ENCODE measurements at places on chromosomes 2 and 18.

GRCh38 chr2:216015722-216016464 is 2.5 kb upstream of the MREG start:
- no peak for DNase-seq

- DNase-seq = no peak
These were observed 2.6 kb upstream of the REG3A start for GRCh38 chr2:79162132-79162531.

- no peak for DNase-seq
These were observed 106.5 kb upstream of the ATP8B1 start for GRCh38 chr18:57909620-57910019.

DNA sequence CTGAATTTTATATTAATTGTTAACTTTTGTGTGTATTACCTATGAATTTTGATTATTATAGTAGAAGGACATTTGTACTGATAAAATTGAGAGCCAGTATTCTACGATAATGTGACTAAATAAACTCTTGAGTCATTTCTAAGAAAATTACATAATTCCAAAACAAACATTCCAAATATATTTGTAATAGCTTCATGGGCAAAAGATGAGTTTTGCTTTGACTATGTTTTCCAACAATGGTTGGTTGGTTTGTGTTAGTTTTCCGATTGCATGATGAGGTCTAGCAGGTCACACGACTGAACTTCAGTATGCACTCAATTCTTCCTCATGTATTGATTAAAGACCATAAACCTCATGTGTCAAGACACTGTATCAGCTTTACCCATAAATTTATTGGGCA is 71.7 kb upstream of the WDR75 start:
- no peak for DNase-seq

DNA sequence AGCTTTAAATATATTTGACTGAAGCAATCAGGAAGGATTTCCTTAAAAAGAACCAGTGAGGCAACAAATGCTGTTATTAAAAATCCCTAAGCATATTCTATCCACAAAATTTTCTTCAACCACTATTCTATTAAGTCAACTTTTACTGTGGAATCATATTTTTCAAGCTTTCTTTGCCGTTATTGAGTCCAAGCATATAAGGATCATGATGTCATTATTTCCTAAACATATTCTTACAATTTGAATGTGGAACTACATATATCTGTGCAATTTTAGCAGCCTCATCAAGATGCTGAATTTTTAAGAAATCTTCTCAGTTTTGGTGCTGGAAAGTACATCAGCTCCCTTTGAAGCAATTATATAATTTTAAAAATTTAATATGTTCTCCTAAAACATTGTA is 5.6 kb downstream of the IFIH1 start:
- no peak for DNase-seq

GRCh38 chr2:85938456-85938855 is 49.7 kb upstream of the ST3GAL5 start:
- no peak for DNase-seq

GRCh38 chr18:58069099-58069498 is 25.1 kb downstream of the NEDD4L start:
- DNase-seq = no peak

- no peak for DNase-seq
These were observed 303.8 kb upstream of the KLHL14 start for GRCh38 chr18:33076601-33077000.

GRCh38 chr2:236195726-236196125 is 27.5 kb upstream of the GBX2 start:
- no peak for DNase-seq

DNA sequence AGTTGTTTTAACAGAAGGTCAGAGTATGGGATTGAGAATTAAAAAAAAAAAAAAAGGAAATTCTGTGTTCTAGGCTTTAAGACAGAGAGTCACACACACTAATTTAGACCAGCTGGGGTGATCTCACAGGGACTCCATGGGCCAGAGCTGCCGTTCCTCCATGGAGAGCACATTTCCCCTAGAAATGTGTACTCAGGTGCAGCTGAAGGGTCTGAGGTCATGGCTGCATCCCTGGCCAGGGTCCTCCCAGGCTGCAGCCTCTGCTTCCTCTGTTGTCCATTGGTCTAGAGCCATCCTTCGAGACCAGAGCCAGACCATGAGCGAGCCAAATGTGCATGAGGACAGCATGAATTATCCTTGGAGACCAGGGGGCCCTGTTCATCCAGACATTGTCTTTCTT is 190.1 kb upstream of the TNP1 start:
- no peak for DNase-seq

GRCh38 chr2:181357979-181358378 is 99.2 kb upstream of the ITGA4 start:
- no peak for DNase-seq

DNA sequence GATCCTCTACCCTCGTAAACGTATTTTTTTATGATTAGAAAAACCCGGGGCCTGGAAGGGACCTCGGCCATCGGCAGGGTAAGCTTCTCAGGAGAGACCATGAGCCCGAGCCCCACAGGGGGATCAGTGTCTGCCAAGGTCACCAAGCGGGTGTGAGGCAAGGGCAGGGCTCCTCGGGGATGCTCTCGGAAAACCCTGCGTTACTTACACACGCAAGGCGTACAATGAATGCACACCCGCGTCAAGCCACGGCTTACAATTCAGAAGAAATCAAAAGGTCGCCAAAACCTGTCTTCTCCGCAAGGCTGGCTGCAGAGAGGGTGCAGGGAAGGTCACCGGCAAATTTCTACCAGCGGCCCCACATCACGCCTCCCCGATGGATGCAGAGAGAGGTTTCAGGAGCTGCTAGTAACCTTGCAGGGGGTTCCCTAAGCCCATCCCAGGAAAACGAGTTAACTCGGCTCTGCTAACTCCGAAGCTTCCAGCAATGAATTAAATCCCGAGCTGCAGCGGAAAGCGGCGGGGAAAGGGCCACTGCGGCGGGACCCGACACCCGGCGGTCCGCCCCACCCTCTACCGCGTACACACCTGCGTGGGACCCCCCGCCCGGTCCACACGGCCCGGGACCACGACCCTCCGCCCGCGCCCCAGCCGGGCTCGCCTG is 638 bp downstream of the ST3GAL5 start:
- peak; percentile 73 for DNase-seq

DNA sequence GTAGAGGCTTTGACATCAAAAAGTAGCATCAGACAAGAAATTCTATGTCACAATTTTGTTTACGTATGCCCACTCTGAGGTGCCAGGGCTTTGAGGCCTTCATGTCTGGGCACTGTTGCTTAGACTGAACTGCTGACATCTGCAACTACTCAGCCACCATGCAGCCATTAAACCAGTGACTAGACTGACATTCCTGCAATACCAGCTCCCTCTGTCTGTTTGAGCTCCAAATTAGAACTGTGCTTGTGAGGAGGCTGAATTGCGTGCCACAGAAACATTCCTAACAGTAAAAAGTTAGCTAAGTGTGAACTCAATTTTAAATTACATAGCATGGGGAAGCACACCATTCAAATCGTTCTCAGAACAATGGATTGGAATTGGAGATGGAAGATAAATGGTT is 163.2 kb downstream of the INSIG2 start:
- DNase-seq = peak; percentile 22

- no peak for DNase-seq
These were observed 2.4 kb downstream of the NUP35 start for GRCh38 chr2:183126635-183127034.

- DNase-seq = no peak
These were observed 135.1 kb upstream of the CTDP1 start for GRCh38 chr18:79544386-79544963.

DNA sequence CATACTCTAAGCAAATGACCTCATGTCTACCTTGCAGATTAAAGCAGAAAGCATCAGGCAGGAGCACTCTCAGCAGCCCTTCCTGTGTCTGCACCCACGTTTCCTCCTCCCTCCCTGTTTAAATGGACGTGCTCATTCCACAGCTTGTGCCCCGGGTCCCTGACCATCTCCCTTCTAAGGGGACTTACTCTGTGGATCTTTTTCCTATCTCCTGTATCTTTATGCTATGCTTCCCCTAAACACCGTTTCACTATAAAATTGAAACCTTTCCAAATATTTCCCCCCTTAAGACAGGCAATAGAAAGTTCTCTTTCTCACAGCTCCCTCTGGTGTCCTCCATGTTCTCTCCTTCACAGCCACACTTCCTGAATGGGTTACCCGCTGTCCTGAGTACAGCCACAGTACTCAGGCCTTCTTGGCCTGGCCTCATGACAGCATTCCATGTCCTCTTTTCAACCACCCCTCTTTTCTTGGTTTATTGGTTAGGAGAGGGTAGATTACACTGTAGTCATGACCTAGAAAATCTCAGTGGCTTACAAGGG is 41.1 kb downstream of the TMEM185B start:
- DNase-seq = no peak

DNA sequence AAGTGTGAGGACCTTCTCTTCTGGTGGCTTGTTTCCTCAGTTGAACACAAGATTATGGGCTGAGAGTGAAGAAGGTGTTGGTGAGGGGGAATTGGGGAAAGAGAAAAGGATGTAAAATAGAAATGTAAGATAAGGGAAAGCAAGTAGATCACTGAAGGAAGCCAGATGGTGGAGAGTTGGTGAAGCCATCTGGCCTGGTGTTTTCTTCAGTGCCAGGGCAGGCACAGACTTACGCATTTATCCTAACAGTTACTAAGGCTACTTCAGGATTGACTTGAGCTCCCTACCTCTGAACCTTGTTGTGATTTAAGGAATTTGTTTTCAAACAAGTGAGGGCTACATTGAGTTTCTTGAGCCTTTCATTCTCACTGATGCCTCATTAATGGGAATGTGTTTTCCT is 113.8 kb downstream of the GALNT1 start:
- no peak for DNase-seq

DNA sequence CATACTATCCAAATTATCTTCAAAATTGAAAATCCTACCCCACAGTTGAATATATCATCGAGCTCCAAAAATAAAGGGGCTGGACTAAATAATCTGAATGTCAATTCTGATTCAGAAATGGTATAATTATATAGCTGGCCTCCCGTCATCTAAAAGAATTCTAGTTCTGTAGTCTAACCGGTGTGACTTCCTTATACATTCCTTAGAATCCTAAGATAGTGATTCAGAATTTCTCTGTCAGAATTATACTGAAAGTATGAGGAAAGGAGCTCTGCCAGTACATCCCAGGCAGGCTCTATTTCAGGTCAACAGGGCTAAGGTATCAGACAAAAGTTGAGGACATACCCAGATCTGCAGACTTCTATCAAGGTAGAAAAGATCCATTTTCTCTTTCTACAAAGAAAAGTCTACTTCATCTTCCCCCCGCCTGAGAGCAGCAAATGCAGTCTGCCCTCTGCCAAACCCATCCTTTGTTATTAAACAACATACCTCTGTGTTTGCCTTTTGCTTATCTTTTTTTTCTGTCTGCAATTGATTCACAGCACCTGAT is 128.5 kb downstream of the METTL4 start:
- DNase-seq = no peak

DNA sequence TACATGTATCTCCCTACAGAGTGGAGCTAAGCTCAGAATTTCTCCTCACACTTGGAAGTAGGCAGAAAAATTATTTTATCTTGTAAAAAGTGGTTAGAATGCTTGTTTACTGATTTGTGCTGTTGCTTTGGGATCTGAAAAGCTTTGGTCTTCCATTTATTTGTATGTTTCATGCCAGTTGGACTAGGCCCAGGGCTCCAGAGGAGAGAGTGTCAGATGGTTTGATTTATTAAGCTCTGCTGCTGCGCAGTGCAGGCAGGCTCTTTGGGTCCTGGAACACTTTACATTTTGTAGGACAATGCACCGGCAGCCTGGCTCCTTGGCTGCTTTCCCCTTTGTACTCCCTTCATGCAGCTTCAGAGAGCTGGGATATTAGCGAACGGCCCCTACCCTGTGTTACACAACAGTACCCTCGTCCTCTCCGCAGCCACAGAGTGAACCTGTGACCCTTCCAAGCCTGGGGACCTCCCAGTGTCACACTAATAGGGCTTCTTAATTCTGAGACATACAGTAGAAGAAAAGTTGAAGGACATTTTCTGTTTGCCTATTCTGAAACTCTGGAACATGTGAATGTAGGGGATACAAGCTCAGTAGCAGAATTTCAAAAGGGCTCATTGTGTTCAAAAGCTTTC is 56.7 kb upstream of the EML6 start:
- DNase-seq = no peak

DNA sequence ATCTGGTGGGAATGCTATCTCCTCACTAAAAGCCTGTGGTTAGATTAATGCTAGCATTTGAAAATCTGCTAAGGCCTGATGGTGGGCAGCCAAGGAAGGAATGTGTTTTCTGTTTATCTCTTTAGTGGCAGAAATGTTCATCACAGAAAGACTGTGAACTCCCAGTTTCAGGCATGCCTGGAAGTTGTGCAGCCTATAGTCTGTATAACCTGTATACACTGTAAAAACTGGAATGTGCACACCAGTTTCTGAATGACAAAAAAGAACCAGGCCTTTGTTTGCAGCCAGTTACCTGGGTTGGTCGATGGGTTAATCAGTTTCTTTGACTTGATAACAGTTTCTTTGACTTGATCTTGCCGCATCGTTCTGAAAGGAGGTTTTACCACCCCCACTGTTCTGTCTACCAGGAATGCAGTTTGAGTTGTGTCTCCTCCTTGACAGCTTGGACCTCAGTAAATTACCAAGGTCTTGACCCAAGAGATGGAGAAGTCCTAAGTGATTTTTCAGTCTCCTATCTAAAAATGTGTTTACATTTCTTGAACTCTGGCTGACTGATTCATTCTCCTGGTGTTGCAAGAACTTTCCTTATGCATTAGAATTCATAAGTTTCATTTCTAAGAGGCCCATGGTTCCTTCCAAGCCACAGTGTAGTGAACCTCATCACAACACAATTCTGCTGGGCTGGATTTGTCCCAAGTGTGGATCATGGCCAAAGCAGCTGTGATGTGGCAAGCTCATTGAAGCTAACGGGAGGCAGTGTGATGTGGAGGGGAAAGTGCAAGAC is 62.2 kb downstream of the KIAA2012 start:
- no peak for DNase-seq

DNA sequence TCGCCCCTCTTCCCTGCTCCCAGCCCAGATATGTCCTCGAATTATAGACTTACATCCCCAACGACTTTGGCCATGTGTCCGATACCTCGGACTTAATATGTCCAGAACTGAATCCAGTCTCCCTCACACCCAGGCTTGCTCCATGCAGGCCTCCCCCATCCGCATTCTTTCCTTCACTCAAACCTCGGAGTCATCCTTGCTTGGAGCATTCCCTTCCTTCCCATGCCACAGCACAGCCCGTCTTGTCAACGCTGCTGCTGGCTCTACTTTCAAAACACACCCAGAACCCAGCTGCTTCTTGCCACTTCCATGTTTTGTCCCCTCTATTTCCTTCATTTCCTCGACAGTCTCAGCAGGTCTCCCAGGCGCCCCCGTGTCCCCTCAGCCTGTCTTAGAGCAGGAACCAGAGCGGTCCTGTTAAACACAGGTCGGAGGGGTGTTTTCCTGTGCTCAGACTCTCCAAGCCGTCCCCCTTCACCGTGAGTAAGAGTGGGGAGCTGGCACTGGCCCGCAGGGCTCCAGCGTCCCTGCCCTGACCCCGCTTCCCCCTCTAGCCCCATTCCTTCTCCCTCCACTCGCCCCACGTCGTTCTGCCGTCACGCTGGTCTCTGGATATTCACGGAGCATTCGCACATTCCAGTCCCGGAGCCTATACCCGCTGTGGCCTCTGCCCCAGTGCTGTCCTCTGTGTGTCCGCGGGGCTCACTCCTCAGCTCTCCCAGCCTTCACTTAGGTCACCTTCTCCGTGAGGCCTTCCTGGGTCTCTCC is 54.4 kb downstream of the VAPA start:
- no peak for DNase-seq

Data from activated CD8-positive, alpha-beta memory T cell treated with anti-CD3 and anti-CD28 coated beads, Interleukin-2, amount 50 U/mL, for 48 hours (primary cell).